ENCODE measurements at places on chromosomes 12 and 14.

GRCh38 chr12:8088574-8088973 is 6.5 kb downstream of the NECAP1 start:
- DNase-seq: no peak

DNA sequence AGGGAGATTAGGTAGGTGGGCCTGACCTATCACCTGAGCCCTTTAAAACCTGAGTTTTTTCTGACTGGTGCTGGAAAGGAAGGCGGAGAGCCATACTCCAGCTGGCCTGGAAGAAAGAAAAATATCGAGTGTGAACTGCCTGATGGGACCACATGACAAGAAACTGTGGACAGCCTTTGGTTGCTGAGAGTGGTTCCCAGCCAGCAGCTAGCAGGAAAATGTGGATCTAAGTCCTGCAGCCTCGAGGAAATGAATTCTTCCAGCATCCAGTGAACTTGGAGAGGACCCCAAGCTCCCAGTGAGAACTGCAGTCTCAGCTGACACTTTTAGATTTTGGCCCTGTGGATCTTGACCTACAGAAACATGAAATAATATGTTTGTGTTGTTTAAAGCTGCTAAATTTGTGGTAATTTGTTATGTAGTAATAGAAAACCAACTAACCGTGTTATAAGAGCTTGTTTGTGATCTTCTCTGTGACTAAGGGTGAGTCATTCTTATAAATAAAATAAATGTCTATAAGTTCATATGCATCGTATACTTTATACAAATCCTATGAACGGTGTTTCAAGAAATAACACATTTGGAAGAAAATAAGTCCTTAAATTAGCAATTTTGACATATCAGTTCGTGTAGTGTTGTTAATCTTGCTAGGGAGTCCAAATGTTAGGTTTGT is 359.6 kb downstream of the BMP4 start:
- DNase-seq: no peak

- no peak for DNase-seq
These were observed 279.6 kb upstream of the TMEM132C start for GRCh38 chr12:127987199-127987901.

DNA sequence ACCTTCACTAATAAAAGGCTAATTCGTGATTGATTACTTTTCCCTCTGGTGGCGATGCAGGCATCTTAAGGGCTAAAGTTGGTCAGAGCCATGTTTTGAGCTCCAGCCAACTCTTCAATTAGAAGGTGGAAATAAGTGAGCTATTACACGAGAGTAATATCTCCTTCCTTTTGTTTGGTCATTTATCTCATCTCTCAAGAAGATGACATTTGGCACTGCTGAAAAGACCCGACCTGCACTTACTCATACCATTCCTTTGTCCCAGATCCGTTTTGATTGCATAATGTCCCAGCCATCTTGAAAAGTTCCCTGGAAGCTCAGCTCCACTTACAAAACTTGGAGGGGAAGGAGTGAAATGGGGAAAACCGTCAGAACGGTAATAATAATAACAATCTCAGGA is 316.2 kb downstream of the VRK1 start:
- DNase-seq: no peak

GRCh38 chr12:32983968-32984367 is 87.4 kb upstream of the PKP2 start:
- no peak for DNase-seq

- DNase-seq: no peak
These were observed 165.4 kb downstream of the FLRT2 start for GRCh38 chr14:85695300-85695699.

- no peak for DNase-seq
These were observed 63.4 kb upstream of the CCND2 start for GRCh38 chr12:4210183-4210582.

All from ecto neural progenitor cell (in vitro differentiated cells).